ENCODE measurements at places on chromosomes 5 and 9. TPM values are rescaled to one million over a fixed set of nuclear protein-coding genes. Genes with fewer than 3 reads are reported as not detected.

- peak; percentile 57 for DNase-seq
Observed at GRCh38 chr9:71587576-71588362, 180.5 kb downstream of the CEMIP2 start.

SPATA31D3 gene
- total RNA-seq: not detected

- no peak for DNase-seq
Observed at GRCh38 chr9:120267929-120268328, 312.0 kb downstream of the CDK5RAP2 start.

DNA sequence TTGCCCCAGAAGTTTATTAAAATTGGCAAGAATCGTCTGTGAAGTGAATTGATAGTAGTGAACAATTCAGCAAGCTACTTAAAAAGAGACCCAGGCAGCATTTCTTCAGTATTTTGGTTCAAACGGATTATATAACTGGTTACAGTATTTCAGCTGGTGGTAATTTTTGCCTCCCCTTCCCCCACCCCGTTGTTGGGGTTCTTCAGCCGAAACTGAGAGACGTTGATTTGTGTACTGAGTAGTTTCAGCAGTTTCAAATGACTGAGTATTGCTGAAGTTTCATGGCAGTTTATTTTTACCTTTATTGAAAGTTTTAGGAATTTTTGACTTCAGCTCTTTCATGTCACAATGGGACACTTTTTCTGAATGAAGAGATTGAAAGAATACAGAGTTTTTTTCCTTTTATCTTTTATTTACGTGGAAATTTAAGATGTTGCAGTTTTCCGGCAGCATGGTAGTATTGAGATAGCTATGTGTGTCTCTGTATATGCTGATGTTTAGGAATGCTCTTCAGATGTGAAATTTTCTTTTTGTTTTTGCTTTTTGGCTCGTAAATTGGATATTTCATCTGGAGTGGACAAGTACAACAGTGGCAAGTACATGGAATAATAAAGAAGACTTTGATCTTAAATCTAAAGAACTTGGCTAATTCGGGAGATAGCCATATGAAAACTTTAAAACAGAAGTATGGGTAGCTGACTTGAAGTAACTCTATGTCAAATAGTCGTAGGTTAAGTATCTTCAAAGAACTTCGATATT, 1.9 kb downstream of the GPBP1 start:
- no peak for DNase-seq

DNA sequence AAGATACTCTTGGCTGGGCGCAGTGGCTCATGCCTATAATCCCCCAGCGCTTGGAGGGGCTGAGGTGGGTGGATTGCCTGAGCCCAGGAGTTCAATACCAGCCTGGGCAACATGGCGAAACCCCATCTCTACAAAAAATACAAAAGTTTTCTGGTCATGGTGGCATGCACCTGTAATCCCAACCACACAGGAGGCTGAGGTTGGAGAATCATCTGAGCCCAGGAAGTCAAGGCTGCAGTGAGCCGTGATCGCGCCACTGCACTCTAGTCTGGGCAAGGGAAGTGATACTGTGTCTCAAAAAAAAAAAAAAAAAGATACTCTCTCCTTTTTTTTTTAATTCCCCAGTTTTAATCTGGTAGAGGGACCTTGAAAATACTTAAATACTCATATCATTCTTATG, 15.0 kb downstream of the ANKRD33B start:
- no peak for DNase-seq
